Daoy (cell line): ENCODE measurements at places on chromosomes 1 and 21. TPM values are rescaled to one million over a fixed set of nuclear protein-coding genes. Genes with fewer than 3 reads are reported as not detected.

DNA sequence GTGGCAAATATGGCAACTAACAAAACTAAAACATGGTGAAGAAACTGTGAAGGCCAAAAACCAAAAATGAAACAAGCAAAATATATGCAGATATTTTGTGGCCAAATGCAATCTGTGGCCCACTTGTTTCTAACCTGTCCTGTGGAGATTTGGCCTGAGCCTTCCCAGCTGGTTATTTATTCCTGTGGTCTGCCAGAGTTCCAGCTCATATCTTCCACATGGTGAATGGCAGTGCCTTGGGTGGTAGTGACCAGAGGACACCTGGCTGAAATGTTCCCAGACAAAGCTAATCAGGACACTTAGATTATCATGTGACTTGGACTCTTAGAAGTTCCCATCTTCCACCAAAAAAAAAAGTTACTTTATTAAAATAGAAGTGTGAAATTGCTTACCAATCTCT, 39.7 kb downstream of the RNASEL start:
- no peak for DNase-seq

GRCh38 chr1:106727171-106727570, 329.3 kb upstream of the PRMT6 start:
- no peak for DNase-seq

GUCA2B gene
- total RNA-seq, result not detected in 2 replicates

FCRL4 gene
- total RNA-seq, result not detected in 2 replicates
